ENCODE measurements at places on chromosomes 11 and 22.

GRCh38 chr11:119509969-119510401, 87.0 kb upstream of the THY1 start:
- DNase-seq, result peak; percentile 87

GRCh38 chr11:74466916-74467885, at the start of gene KCNE3:
Gene KCNE3, minus strand, starts transcription at chr11:74467549. Its CDS starts 9,986 bp downstream, at chr11:74457563.
- DNase-seq, result no peak

DNA sequence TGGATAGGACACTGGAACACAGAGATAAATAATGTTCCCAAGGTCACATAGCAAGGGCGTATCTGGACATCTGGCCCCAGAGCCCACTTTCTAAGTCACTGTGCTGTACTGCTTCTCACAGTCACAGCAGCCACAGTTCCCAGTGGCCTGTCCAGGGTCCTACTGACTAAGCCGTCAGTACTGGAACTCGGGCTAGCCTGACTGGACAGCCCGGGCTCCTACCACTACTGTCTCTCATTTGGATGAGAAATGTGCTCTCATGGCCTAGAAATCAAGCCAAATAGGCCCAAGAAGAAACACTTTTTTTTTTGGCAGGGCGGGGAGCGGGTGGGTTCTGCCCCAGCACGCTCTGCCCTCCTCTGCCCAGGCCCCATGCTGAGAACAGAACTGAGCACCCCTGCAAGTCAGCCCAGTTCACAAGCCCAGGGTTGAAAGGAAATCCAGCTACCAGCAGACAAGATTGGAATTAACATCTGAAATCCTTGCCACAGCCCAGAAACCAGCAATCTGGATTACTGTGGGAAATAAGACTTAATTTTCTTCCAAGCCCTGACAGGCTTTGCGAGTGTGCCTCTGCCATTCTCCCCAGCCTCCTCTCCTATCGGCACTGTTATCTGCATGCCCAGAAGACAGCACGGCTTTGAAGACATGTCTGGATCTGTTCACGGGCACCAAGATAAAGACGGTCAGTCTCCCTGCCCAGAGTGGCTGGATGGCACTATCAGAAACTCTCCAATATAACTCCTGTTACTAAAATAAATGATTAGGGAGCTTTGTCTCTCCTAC, 182.9 kb upstream of the NCAM1 start:
- no peak for DNase-seq

DNA sequence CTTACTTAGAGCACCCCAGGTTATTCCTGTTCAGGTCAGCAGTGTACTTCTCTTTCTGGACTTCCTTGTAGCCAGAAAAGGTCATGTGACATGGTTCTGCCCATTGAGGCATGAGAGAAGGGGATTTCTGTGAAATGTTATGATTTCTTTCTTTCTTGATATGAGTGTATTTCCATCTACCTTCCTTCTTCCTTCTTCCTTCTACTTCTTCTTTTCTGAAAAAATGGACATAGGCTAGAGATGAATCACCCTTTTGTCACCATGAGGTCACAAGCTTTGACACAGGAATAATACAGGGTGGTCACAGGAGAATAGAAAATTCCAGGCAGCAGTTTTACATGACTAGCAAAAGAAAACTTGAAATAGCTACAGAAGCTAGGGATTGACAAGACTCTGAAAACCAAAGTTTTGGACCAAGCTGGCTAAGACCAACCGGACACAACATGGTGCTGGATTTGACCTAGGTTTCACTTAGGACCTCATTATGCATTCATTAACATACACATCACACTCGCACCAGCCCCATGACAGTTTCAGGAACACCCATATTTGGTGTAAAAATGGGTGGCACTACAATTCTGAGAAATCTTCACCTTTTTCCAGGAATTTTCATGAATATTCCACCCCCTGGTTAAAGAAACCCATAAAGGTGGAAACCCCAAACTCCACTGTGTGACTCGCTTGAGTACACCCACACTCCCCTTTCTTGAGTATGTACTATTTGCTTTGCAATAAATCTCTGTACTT, 21.2 kb upstream of the MAP6 start:
- DNase-seq, result no peak

DNA sequence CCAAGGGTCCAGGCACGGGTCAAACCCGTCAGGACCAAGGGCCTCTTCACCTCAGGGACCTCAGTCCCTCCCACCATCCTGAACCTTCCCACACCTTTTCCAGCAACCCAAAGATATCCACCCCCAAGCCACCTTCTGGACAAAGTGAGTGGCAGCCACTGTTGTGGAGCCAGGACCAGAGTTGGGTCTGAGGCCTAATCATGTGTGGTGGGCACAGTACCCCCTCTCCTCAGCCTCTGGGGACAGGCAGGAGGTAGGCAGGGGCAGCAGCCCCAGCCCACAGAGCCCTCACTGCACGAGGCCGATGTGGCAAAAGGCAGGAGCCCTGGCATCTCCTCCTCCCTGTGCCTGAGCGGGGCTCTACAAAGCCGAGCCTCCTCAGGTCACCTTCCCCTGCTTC, 2.5 kb downstream of the KCNJ11 start:
- no peak for DNase-seq

DNA sequence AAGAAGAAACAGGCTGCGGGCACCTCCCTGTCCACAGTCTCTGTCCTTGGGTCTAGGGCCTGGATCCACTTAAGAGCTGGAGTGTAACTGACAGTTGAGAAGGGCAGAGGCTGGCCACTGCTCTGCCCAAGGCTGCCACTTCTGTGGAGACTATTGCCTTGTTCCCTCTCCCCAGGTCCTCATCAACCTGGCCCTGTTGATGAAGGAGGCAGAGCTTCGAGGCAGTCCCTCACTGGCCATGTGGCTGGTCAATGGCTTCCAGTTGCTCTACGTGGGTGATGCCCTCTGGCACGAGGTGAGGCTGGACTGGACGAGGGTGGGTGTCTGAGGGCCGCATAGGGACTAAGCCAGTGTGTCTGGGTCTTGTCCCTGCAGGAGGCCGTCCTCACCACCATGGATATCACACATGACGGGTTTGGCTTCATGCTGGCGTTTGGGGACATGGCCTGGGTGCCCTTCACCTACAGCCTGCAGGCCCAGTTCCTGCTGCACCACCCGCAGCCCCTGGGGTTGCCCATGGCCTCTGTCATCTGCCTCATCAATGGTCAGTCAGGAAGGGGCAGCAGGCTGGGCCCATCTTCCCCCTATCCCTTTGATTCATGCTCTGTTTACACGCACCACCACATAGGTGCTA, 2.8 kb downstream of the ZNHIT2 start:
- no peak for DNase-seq

All from fibroblast of the conjunctiva (primary cell).